ENCODE measurements at places on chromosomes 4 and X. TPM values are rescaled to one million over a fixed set of nuclear protein-coding genes. Genes with fewer than 3 reads are reported as not detected.

Gene UNC5C
- 41.2 TPM for total RNA-seq

Gene ZNF518B
- total RNA-seq, result 41.3 TPM

Gene NOX1
- not detected for total RNA-seq

Gene CENPVL2
- not detected for total RNA-seq

Gene TCEAL2
- total RNA-seq, result 6.3 TPM

Gene FGFR3
- 11.3 TPM for total RNA-seq

Gene PF4V1
- not detected for total RNA-seq

Gene WAS
- 2.6 TPM for total RNA-seq

Gene PWWP3B
- total RNA-seq, result 0.78 TPM

Gene TAPT1
- 28.9 TPM for total RNA-seq

Gene GPR143
- not detected for total RNA-seq

Gene TMEM154
- 0.22 TPM for total RNA-seq

Gene BRS3
- total RNA-seq, result not detected

Gene FMR1NB
- not detected for total RNA-seq

Gene ARMCX4
- total RNA-seq, result 22.1 TPM

Measured in glutamatergic neuron (in vitro differentiated cells).